ENCODE measurements at places on chromosomes 2 and 18.

GRCh38 chr2:146189541-146189940 is 1655.3 kb upstream of the ACVR2A start:
- no peak for DNase-seq

- no peak for DNase-seq
These were observed 40.9 kb downstream of the GORASP2 start for GRCh38 chr2:170969872-170970496.

- DNase-seq: no peak
These were observed 27.3 kb downstream of the KCNF1 start for GRCh38 chr2:10939058-10939457.

GRCh38 chr2:146837857-146838256 is 1007.0 kb upstream of the ACVR2A start:
- no peak for DNase-seq
